GM23338 (cell line): ENCODE measurements at places on chromosomes 3 and 15. TPM values are rescaled to one million over a fixed set of nuclear protein-coding genes. Genes with fewer than 3 reads are reported as not detected.

The RYR3 gene
- total RNA-seq: 0.97 and 1.2 TPM in 2 replicates

GRCh38 chr15:43235536-43235935 is 14.7 kb upstream of the EPB42 start:
- no peak for DNase-seq

The ASB14 gene
- total RNA-seq: 0.08 TPM in 1 of 2 replicates, not detected in the other

DNA sequence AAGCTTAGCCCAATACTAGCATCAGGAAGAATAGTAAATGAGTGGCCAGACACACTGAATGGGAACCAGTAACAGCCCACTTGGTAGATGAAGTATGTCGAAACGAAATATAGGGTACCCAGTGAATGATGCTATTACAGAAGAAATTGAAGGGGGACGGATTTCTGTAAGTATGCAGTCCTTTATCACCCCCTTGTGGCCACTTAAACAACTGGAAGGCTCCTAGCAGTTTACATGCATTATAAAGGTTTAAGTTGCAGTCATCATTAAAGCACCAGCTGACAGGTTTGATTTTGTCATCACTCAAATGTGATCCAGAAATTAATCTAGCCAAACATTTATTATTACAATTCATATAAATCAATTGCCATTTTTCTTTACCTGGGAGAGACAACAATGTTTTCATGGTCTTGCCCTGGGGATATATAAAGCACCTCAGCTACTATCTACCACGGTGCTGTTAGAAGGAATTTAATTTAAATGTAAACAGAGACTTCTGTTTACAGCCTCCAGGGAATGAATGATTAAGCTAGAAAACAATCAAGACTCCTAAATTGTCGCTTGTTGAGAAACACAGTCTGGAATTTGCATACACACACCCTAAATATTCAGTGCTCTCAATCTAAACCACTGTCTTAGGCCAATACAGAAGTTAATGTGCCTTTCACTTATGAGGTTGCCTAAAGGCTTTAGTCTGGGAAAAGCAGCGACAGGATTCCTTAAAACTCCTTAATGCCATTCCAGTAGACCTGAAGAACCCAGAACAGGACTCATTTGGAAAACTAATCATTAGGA is 7.8 kb downstream of the EIF1B start:
- DNase-seq: peak; percentile 91
